ENCODE measurements at places on chromosomes 5 and 9.

- DNase-seq, result no peak
Observed at GRCh38 chr5:141848744-141849414, 29.3 kb downstream of the PCDH1 start.

DNA sequence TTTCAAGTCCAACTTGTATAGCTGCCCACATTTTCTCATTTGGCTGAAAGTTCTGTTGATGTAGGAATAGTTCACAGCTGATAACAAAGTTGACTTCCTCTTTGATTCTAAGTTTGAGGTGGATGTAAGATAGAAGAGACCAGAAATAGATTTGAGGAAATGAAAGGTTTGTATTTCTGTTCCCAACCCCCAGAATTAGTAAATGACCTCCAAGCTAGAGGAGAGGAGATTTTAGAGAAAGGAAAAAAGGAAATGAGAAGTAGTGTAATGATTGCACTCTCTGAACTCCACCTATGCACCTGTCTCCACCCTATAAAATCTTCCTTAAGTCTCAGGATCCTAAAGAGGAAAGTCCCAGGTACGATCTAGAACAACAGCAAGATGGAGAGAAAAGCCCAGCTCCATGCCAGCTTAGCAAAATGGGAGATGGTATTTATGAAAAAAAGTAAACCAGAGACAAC lies 130.4 kb upstream of the POC5 start:
- no peak for DNase-seq

DNA sequence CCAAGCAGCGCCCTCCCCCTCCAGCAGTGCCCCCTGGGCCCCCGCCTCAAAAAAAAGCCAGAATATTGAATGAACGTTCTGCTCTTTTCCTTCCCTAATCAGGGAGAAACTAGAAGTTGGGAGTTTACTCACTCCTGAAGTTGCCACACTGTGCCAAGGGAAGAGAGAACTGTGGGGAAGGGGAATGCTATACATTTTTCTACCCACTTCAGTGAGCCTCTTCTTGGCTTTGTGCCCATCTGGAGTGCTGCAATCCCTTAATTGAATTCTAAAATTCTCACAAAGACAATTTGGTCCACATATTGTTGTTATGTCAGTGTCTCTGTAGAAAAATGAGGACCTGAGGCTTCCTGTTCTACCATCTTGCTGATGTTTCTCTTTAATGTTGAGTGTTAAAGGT lies 443.7 kb downstream of the DIRAS2 start:
- DNase-seq, result no peak

- peak; percentile 55 for DNase-seq
Observed at GRCh38 chr9:38620483-38621433, at the start of gene ANKRD18A. TSS of gene ANKRD18A (minus strand) at chr9:38620596. CDS start at chr9:38620285, 311 bp downstream.

DNA sequence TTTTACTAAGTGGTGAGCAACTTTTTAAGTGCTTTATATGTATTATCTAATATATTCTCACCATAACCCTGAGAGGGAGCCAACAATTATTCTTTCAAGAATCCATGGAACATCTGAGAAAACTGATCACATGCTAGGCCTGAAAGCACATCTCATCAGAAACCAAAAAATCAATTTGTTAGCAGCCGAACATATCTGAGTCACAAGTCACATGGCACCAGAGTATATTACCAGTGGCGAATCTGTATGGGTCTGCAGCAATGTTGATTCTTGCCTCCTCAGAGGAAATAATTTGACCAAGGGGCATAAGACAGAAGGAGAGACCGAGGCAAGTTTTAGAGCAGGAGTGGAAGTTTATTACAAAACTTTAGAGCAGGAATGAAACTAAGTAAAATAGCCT lies 25.3 kb upstream of the SIL1 start:
- DNase-seq, result peak; percentile 74

- no peak for DNase-seq
Observed at GRCh38 chr9:16023446-16023845, 470.6 kb downstream of the CCDC171 start.

DNA sequence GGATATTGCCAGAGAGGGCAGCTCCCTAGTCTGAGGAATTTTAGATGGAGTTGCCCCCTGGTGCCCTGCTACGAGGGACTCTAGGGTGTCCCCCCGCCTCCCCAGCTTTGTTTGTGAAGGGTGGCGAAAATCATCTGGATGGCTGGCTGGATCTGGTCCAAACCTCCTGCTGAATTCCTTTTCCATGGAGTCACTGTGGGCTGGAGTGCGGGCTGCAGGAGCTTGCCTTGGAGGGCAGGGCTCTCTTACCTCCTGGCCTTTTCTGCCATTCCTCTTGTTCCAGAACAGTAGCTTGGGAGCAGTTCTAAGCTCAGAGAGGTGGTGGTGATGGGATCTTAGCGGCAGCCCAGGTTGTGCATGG lies 2.1 kb downstream of the SYNPO start:
- DNase-seq, result no peak

GRCh38 chr9:105405514-105406131 lies 42.2 kb upstream of the FSD1L start:
- no peak for DNase-seq

DNA sequence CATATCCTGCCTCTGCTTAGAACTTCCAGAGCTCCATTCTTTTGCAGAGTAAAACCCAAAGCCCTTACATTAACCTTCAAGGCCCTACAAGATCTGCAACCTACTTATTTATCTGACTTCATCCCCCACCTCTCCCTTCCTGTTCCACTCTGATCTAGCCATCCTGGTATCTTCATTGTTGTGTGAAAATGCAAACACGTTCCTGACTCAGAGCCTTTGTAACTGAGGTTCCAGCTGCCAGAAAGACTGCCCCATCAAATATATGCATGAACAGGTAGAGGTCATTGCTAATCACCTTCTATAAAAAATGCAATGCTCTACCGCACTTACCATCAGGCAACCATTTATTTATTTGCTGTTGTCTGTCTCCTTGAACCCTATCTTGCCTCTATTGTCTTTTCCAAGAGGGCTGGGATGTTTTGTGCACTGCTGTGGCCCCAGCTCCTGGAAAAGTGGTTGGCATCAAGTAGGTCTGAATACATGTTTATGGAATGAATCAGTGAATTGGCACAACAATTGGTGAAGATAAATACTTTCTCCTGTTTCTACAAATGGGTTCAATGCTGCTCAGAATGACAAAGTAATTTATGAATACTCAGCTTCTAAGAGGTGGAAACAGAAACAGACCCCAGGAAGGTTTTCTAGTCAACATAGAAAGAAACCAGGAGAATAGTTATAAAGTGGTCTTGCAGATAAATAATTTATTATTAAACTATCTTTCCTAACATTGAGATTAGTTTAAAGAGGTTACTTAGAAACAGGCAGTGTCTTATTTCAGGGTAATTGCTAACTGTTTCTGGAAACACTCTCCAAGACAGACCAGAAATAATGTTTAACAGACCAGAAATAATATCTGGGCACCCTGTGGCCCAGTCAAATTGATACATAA lies 230.6 kb upstream of the CD180 start:
- DNase-seq, result no peak

DNA sequence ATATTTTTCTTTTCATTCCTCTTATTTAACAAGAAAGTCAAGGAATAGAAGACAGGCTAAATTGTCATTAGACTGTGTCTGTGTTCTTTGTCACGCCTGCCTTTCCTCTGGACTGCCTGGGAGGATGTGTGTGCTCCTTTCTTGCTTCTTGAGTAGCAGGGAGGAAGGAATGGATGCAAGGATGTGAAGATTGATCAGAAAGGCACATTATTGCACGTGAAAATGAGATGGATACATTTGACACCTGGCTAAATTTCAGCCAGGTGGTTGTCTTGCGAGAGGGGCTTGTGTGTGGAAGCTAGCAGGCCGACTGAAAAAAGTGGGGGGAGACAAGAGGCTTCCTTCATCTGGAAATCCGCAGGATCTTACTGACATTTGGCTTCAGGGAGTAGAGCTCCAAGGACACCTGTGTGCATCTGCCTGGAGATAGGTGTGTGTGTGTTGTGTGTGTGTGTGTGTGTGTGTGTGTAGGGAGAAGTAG lies 200.1 kb downstream of the MEF2C start:
- no peak for DNase-seq

- DNase-seq, result no peak
Observed at GRCh38 chr5:58842852-58843251, 260.0 kb downstream of the RAB3C start.

GRCh38 chr9:34577400-34578240 lies 11.9 kb downstream of the CNTFR start:
- no peak for DNase-seq

DNA sequence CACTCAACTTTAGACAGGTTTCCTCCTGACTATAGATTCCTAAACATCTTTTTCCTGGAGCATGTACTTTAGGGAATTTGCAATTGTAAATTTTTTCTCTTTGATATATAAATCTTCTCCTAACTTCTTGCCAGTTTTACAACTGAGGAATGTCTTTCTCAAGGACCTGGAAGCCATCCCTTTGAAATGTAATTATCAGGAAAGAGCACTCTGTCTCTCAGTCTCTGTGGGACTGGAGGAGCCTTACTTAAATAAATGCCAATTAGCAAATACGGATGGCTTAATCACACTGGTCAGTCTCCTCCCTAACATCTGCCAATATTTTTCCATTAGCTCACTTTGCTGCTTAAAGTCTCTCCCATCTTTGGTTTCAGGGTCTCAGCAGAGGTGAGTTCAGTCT lies 344.3 kb upstream of the ARRDC3 start:
- no peak for DNase-seq

DNA sequence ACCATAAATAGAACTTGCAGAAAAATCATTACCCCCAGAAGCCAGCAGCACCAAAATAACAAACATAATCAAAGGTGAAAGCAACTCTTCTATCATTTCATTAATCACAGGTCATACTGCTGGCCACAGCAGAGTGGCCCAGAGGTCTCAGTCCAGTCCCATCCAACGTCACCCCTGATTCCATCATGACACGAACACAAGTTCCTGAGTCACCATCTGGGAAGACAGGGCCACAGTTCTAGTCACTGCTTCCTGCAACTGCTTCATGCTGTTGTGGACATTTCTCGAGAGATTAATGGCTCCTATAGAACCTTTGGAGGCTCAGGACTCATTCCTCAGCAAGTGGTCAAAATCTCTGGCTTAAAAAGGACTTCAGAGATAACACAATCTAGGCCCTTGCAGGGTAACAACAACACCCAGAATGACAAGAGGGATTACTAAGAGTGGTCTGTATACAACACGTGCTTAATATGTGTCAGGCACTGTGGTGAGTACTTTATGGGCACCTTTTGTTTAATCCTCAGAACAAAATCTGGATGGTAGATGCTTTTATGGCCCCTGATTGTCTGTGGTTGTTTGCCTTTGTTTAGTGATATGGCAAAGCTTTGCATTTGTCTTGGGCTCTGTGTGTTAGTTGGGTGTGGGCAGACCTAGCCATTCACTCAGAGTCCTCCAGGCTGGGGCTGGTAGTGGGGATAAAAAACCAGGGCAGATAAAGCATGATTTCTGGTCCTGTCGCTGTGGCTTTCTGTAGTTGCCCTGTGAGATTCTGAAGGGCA lies 184.3 kb downstream of the DAB2IP start:
- DNase-seq, result no peak

DNA sequence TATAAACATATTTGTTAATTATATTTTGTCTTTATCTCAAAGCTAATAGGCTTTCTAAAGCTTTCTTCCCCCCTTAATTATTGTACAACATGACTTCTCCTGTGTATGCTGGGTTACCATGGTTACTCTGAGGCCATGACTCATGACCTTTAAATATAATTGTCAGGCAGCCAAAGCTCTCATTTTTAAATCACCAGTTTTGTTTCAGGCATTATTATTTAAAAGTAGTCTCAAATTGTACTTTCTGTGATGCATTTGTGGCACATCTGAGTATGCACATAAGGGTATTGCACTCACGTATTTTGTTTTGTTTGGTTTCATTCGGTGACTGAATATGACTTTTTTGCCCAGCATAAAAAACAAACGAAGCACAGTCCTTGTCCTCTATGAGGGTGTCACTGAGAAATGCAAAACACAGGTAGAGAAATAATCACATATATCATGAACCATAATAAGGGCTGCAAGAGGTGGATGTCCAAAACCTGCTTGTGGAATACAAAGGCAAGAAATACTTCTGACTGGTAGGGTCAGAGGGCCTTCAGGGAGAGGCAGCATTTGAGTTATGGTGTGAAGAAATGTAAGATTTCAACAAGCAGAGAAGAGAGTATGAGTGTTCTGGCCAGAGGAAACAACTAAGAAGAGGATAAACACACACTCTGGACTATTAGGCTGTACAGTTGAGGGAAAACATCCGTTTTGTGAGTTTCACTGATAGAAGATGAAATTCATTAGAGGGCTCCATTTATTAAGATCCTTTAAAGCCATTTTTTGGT lies 2.1 kb downstream of the CCDC192 start:
- DNase-seq, result peak; percentile 77
